ENCODE measurements at places on chromosomes 5 and 9. TPM values are rescaled to one million over a fixed set of nuclear protein-coding genes. Genes with fewer than 3 reads are reported as not detected.
A peak's percentile ranks its signal among the peaks of the same experiment; 100 is the strongest.

The CDK9 gene
- polyA plus RNA-seq, result 92.3 TPM

The PTPA gene
- polyA plus RNA-seq, result 55.3 TPM

DNA sequence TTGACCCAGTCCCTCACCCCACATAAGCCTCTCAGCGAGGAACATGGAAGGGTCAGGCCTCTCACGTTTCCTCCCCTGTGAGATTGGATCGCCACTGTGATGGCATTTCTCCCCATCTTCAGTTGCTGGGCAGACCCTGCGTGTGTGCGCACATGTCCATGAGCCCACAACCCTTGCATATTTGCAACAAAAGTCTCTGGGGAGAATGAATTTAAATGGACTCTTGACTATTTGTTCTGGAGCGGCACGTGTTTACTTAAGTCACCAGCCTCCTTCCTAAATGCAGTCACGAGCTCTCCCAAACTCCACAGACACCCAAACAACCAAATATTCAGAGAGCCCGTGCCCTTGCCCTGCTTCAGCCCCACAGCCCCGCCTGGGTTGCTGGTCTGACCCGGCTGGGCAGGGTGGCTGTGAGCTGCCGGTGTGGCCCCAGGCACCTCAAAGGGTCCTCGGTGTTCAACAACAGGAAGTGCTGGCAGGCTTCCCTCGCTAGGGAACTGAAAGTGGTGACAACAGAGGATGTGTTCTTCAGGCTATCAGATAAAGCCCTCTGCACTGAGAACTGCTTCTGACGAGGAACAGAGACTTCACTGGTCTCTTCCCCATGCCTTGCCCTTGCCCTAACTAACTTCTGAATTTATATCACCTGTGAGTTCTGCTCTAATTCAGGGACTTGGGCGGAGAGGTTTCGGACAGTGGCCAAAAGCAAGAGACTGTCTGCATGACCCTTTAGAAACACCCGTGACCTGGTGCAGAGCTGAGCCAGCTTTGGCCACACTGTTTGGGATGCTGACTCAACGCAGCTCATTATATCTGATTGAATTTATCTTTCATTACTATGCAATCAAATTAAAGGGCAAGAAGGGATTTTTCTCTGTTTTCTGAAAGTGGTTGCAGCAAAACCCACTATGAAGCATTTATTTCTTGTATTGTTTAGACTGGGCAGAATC lies 19.2 kb upstream of the CD180 start:
- peak; percentile 52 for DNase-seq
- H3K4me1 ChIP-seq, result peaks cover 7% of the 10 kb centered on the region

DNA sequence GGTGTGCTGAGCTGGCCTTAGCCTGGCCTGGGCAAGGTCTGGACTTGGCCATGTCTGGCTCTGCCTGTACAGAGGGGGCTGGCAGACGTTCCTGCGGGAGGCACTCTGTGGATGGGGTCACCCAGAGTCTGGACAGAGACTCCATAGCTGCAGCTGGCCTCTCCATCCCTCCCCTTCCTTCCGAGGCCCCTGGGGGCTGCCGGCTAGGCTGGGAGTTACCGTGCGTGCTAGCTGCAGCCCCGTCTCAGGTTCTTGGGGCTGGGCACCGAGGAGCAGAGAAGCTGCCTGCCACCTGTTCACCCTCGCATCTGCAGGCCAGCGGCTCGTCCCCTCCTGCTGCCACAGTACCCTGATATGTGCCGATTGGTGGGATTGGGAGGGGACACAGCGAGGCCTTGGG lies 63.4 kb downstream of the RXRA start:
- no peak overlapping the region for H3K27ac ChIP-seq
- H3K36me3 ChIP-seq, result no peaks in the 10 kb centered on the region
- DNase-seq, result no peak
- no peak overlapping the region for H3K4me3 ChIP-seq
